ENCODE measurements at places on chromosomes 2 and 18.
A peak's percentile ranks its signal among the peaks of the same experiment; 100 is the strongest.

DNA sequence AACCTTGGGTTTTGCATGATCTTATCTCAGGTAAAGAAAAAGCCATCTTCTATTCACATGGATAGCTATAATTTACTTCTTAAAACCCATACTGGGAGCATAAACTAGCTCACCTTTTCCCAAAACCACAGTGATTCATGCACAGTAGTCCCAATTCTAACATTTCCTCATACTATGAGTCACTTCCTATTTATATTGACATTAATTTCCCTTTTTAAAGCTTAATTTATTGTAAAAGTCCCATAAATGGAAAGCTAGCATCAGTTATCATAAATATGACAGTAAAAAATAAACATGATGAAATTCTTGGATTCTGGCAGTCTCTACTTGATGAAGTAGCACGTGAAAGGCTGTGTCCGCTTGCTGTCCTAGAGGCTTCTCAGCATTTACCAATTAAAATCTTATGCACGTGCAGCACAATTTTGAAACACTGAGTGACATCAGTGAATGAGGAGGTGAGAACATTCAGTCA, 180.1 kb downstream of the CDH2 start:
- DNase-seq: no peak

DNA sequence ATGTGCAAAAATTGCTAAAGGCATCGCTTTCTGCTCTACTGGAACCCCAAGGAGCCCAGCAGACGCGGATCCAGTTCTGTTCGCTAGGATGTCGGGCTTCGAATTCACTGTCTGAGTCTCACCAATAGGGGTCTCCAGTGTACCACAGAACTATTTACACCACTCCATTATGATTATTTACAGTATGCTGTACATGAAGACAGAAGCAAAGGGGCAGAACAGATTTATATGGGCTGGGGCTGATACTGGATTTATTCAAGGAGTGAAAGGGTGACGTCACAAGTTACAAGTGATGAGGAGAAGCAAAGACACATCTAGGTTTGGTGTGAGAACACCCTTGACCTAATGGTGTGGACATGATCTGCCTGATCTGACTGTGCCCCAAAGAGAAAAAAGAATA, 185.3 kb upstream of the ATP5MC3 start:
- peak; percentile 61 for DNase-seq

GRCh38 chr2:225282858-225283710, 116.4 kb upstream of the NYAP2 start:
- peak; percentile 34 for DNase-seq

DNA sequence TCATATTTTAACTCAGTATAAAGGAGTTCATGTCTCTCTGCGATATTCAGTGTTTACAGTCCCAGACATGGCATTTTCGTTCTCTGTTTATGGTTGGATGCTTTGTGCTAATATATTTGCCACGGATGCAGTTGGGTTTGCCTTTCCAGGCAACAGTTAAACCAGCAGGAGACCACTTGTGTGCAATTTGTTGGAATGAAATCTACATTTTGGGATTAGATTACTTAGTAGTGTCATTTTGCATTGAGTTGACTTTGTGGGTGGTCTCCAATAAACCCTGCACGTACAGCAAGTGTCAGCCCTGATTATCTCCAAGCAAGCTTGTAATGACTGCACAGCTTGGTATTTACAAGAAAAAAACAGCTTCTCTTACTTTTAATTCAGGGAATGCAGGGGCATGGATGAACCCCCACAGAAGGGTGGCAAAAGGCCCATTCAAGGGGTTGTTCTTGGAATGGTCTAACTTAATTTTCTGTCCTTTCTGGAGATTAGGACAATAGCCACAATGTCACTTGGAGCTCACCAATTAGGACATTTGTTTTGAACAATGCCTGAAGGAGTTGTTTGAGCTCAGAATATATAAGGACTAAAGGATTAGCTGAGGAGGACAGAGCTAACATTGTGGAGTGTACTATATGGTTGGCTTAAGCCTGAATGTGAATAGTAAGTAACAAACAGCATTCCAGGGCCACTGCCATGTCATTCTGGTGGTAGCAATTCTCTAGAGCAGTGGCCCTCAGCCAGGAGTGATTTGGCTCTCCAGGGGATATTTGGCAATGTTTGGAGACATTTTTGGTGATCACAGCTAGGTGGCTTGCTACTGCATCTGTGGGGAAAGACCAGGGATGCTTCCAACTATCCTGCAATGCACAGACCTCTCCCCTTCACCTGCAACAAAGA, 121.5 kb downstream of the SLC4A3 start:
- DNase-seq: no peak

GRCh38 chr2:29310650-29311348, 195.6 kb downstream of the CLIP4 start:
- DNase-seq: no peak

- no peak for DNase-seq
Observed at GRCh38 chr2:30636311-30636710, 170.9 kb downstream of the CAPN13 start.

- no peak for DNase-seq
Observed at GRCh38 chr18:70329071-70329470, 40.2 kb downstream of the SOCS6 start.

DNA sequence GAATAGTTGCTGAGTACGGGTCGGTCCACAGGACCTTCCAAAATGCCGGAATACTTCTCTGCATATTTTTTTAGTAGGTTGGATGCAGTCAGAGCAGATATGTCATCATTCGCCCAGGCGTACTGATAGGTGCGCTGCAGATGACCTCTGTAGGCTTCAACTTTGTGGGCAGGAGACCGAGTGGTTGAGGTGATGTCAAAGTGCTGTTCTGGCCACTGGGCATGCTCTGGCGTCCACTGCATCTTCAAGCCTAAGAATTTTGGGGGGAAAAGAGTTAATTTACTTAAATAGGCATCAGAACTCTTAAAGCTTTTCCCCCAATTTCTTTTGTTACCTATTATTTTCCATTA, 124.3 kb downstream of the FIGN start:
- no peak for DNase-seq

- DNase-seq: no peak
Observed at GRCh38 chr2:72131371-72131891, 16.2 kb downstream of the CYP26B1 start.

- no peak for DNase-seq
Observed at GRCh38 chr2:213090772-213091171, 60.6 kb downstream of the IKZF2 start.

DNA sequence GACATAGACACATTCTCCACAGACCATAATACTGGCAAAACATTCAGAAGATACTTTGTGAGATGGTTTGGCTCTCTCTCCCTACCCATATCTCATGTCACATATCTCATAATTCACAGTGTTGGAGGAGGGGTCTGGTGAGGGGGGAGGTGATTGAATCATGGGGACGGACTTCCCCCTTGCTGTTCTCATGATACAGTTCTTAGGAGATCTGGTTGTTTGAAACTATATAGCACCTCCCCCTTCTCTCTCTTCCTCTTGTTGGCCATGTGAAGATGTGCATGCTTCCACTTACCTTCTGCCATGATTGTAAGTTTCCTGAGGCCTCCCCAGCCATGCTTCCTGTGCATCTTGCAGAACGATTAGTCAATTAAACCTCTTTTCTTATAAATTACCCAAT, 61.1 kb downstream of the HK2 start:
- no peak for DNase-seq

DNA sequence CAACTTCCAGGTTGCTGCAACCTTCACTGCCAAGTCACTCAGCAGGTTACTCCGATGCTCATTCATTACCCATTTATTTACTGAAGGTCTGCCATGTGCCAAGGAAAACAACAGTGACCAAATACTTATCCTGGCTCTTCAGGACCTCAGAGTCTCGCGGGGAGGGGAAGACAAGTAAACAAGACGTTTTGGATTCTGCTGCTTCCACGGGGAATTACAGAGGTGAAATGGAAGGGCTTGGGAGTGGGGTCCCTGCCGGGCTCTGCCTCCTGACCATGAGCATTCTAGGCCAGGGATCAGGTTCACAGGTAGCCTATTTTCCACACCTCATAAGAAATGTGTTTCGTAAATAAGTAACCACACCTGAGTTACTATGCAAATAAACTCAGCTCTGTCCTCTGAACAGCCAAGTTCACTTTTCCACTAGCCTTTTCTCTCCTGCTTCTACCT, 68.1 kb downstream of the CLHC1 start:
- no peak for DNase-seq

DNA sequence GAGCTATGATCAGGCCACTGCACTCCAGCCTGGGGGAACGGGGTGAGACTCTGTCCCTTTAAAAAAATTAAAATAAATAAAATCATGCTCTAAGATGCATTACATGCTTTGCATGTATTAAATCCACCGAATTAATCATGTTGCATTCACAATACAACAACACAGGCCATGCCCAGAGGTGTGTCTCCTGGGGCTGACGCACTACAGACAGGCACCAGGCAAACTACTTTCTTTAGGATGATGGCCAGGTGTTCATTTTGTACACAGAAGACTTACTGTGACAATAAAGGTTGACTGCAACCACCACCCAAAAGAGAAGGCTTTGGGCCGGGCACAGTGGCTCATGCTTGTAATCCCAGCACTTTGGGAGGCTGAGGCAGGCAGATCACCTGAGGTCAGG, 226.8 kb upstream of the PXDN start:
- DNase-seq: no peak

- no peak for DNase-seq
Observed at GRCh38 chr18:3758531-3758930, 308.6 kb downstream of the TGIF1 start.

DNA sequence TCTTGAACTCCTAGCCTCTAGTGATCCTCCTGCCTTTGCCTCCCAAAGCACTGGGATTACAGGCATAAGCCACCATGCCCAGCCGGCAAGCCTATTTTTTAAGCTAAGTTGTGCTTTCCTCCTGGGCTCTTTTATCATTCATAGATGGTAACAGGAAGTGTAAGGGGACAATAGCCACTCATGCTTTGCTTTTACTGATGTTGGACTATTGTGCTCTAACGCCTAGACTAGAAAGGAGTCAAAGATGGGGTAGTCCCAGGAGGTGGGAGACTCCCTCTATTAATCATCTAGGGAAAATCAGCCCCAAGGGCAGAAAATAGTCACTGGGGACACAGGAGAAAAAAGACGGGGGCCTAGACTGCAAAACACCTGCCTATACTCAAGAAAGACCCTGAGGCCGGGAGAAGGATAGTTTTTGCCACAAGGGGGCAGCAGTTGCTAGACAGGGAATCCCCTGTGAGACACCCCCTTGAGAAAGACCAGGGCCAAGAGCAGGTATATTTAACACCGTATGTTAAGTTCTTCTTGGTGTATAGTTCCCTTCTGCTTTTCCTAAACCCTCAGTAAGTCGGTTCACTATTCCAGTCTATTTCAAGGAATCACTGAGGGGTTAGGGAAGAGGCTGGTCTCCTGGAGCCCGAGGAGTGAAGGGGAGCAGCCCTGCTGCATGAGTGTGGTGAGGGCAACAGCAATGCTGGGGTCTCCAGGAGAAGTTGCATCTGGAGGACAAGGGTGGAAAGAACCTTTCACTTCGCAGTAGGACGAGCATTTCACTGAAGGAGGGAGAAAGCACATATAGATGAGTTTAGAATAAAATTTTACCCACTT, 2.1 kb upstream of the CXCR1 start:
- DNase-seq: peak; percentile 15

- DNase-seq: peak; percentile 84
Observed at GRCh38 chr18:24726727-24727492, 266.5 kb downstream of the HRH4 start.

- DNase-seq: no peak
Observed at GRCh38 chr2:112183327-112184025, 45.3 kb downstream of the FBLN7 start.

DNA sequence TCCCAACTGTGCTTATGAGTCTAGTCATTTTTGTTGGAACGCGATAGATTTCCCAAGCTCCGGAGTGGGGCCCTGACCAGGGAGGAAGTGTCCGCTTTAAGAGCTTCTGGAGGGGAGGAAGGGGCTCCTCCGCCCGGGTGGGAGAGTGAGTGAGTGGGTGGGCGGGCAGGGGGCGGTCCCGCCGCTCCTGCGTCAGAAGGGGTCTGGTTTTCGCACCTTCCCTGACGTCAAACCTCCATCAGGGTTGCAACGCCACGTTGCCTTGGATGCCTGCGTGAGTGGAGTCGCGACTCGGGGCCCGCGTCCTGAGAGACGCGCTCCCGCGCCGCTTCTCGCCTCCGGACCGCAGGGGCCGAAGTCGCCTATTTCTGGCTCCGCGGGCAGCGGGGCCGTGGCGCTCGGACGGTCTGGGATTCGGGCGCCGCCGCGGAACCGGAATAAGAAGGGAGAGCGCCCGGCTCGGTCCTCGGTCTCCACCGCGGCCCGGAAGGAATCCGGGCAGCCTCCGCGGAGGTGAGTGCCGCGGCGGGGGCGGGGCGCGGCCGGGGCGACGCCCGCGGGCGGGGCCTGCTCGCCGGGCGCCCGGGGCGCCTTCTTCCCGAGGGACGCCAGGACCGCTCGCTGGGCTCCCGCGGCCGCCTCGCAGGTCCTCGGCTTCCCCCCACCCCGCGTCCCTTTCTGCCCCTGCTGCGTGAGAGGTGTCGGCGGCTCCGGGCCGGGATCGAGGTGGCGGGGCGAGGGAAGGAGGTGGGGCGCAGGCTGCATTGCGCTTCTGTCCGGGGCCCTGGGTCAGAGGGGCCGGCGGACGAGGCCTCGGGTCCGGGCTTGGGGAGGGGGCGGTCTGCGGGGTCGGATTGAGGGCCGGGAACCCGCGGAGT, at the start of gene ZDBF2:
TSS of gene ZDBF2 (plus strand) at position 230 of the 878 bp plus-strand sequence. CDS start 7,187 bp downstream, outside the sequence.
- peak; percentile 56 for DNase-seq

All from COR-L47 (cell line).